ENCODE measurements at places on chromosomes 6 and 20.
A peak's percentile ranks its signal among the peaks of the same experiment; 100 is the strongest.

DNA sequence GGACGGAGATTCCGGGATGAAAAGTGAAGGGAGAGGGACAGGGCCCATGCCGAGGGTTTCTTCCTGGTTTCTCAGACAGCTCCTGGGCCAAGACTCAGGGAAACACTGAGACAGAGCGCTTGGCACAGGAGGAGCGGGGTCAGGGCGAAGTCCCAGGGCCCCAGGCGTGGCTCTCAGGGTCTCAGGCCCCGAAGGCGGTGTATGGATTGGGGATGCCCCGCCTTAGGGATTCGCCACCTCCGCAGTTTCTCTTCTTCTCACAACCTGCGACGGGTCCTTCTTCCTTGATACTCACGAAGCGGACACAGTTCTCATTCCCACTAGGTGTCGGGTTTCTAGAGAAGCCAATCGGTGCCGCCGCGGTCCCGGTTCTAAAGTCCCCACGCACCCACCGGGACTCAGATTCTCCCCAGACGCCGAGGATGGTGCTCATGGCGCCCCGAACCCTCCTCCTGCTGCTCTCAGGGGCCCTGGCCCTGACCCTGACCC lies 55.0 kb upstream of the HLA-A start:
- DNase-seq: peak; percentile 44

DNA sequence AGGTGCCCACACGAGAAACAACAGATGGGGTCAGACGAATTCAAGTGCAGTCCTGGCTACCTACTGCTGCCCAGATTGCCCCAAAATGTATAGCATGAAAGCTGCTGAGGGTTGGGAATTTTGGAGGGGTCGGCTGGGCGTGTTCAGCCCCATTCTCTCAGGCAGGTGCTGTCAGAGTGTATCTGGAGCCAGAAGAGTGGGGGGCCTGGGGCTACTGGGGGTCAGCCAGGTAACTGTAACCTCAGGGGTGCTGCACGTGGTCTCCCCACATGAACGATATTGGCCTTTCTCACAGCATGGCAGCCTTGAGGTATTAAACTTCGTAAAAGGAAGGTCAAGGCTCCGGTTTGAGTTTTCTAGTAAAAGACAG lies 14.6 kb downstream of the SYNDIG1 start:
- no peak for DNase-seq

DNA sequence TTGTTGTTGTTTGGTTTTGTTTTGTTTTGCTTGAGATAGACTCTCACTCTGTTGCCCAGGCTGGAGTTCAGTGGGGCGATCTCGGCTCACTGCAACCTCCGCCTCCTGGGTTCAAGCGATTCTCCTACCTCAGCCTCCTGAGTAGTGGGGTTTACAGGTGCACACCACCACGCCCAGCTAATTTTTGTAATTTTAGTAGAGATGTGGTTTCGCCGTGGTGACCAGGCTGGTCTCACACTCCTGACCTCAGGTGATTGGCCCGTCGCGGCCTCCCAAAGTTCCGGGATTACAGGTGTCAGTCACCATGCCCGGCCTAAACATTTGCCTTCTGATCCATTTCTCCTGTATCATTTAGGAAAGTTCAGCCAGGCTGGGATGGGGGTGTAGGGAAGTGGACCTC lies 17.7 kb downstream of the DUSP22 start:
- no peak for DNase-seq

DNA sequence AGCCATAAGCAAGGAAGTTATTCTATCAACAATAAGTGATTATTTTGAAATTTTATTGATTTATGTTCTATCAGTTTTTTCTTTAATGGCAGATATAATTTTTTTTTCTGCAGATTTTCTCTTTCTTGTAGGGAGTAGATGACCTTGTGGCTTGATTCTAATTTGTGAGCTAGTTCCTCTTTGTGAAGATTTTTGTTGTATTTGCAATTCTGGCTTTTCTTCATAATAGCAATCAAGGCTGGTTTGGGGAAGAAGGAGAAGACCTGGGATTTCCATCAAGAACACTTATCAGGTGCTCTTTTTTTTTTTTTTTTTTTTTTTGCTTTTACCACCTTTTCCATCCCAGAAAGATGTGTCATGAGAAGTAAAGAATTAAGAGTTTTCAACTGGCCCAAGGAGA lies 324.2 kb upstream of the MAN1A1 start:
- DNase-seq: no peak

GRCh38 chr20:3163099-3164042 lies 3.7 kb upstream of the FASTKD5 start:
- no peak for DNase-seq

DNA sequence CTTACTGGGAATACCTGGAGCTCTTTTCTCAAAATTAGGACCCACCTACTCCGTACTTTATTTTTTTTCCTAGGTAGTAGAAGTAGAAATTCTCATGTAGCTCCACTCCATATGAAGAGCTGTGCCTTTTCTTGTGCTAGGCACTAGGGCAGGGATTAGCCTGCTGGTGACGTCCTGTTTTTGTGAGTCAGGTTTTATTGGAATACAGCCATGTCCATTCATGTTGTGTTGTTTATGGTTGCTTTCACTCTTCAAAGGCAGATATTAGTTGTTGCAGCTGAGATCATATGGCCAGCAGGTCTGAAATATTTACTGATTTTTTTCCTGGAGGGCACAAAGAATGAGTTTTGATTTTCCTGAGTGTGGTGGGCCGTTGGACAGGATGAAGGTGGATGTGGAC lies 20.5 kb downstream of the XRN2 start:
- DNase-seq: no peak

- no peak for DNase-seq
Observed at GRCh38 chr6:41779336-41779735, 364 bp downstream of the FRS3 start.

- no peak for DNase-seq
Observed at GRCh38 chr20:32189123-32189410, 18.5 kb downstream of the PLAGL2 start.

DNA sequence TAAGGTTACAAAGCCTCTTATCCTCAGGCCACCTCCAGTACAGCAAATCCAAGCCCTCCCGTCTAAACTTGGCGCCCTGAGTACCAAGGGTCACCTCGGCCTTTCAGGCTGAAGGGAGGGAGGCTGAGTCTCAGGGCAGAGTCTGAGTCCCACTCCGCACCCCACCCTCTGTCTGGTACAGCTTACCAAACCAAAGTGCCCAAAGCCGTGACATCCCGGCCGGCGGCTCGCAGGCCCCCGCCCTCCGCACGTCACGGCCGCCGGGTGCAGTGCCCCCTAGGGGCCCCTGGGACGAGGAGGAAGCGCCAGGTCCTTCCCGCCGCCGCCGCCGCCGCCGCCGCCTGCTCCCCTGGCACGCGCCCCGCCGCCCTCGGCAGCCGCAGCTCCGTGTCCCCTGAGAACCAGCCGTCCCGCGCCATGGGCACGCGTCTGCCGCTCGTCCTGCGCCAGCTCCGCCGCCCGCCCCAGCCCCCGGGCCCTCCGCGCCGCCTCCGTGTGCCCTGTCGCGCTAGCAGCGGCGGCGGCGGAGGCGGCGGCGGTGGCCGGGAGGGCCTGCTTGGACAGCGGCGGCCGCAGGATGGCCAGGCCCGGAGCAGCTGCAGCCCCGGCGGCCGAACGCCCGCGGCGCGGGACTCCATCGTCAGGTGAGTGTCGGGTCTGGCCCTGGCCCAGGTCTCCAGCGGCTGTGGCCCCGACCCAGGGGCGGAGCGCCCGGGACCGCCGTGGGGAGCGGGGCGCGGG lies at the start of gene MTHFD1L:
TSS of gene MTHFD1L (plus strand) at position 297 of the 741 bp plus-strand sequence. CDS start at position 418, 121 bp downstream.
- DNase-seq: peak; percentile 65

DNA sequence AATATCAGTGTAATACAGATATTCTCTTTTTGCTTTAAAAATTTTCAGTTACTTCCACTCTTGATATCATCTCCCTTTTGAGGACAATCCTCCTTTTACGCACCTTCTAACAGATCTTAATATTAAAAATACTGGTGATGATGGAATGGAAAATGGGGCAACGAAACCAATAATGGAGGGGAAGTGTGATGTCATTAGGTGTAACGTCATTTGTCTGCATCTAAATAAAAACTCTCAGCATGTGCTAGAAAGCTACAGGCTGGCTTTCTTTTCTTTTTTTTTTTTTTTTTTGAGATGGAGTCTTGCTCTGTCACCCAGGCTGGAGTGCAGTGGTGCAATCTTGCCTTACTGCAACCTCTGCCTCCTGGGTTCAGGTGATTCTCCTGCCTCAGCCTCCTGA lies 66.5 kb downstream of the IYD start:
- DNase-seq: no peak

DNA sequence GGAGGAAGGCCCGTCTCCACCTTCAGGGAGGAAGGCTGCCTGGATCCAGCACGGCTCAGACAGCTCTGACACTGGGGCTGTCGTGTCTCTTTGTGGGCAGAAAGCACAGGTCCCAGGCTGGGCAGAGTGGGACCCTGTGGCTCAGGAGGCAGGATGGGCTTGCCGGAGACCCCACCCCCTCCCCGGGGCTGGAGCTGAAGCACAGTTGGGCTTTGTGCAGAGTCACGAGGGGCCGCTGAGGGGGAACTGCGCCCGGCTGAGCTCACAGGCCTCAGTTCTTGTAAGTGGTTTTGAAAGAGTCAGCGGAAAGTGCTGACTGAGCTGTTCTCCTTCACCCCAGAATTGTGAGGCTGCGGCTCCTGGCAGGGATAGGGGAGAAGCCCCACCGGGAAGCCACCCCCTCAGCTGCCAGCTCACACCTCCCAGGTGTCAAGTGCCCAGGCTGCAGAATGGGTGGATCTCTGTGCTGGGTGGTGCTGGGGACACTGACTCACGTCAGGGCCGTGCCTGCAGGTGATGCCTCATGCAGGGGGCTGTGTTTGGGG lies 145.5 kb upstream of the RNF24 start:
- no peak for DNase-seq

DNA sequence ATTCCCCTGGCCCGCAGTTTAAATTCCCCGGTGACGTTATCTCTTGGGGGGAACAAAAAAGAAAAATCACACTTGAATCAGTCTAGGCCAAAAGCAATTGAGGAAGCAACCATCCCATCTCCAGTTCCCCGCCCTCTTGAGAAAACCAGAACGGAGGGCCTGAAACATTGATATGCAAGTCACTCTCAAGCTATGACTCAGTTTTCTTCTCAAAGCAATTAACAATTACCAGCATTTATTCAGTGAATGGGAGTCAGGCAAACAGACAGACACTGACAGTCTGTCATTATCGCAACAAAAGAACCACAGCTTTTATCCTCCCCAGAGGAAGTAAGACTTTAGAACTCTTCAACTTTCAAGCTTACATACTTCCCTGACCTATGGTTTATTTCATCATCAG lies 100.9 kb downstream of the OPRM1 start:
- no peak for DNase-seq

DNA sequence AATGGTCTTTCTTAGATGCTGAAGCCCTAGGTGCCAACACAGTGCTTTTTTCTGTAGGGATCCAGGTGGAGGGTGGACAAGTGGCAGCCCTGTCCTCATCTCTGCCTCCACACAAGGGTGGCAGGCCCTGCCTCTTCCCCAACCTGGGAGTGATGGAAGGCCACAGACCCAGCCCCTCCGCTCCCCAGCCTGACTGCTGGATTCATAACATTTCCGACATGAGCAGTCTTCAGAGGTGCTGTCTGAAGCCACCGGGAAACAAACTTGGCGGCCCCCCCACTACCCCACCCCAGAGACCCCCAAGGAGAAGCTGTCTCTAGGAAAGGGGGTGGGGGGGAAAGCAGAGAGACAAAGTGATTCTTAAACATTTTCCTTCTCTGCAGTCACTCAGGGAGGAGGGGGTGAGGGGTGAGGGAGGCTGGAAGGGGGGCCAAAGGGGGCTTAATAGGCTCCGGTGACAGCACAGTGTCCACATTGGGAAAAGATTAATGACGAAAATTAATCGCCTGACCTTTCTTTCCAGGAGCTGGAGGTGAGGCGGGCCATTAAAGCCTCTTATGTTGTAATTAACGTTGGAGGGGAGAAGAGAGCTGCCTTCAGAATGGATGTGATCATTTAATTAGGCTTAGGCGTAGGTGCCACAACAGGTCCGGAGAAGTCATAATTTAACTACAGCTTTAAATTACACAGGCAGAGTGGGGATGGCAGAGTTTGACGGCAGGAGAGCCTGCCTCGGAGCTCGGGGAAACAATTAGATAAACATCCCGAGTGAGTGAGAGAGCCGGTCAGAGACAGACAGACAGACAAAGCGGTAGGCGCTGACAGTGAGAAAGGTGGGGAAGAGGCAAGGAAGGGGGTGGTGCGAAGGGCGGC lies 76.8 kb upstream of the FOXP4 start:
- no peak for DNase-seq

GRCh38 chr6:14272737-14273085 lies 155.1 kb downstream of the CD83 start:
- DNase-seq: no peak

DNA sequence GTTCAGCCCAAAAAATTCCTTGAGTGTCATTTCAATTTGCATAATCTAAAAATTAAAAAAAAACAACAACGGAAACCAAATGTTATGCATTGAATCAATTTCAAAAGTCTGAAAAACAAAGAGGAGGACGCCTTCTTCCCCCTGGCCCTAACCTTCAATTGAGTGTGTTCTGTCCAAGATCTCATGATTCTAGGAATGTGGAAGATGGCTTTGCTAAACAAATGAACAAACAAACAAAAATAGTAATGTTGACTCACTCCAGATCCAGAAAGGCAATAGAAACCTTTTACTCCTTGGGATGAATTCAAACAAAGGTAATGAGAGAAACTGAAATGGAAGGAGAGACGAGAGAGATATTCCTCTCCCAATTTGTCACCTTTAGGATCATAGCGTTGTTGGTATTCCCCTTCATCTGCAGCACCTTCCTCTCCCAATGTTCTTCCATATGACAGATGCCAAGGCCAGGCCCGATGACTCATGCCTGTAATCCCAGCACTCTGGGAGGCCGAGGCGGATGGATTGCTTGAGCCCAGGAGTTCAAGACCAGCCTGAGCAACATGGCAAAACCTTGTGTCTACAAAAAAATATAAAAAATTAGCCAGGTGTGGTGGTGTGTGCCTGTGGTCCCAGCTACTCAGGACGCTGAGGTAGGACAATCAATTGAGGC lies 109.2 kb upstream of the ADGRF1 start:
- no peak for DNase-seq

DNA sequence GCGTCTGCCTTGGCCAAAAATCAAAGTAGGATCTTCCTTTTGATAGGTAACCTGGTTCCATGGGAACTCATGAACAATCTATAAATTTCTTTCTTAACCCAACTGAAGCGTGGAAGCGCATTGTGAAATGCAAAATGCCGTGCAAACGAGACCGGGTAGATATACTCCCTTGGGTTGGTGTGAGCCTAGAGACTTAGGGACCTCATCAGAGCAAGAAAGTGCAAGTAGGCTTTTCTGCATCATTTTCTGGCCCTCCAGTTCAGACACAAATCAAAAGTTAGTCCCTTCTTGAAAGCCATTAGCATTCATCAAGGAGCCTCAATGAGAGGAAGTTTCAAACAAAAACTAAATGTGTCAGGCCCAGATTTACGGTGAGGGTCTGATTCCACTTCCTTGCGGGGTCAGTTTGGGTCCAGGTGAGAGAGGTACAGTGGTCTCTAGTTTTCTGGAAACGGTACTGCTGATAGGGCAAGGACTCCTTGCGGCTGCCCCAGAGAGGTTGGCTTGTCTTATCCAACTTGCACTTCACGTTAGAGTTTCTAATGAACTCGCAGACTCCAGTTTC lies 5.3 kb upstream of the ZNF184 start:
- no peak for DNase-seq

Measured in activated CD4-positive, alpha-beta T cell treated with anti-CD3 and anti-CD28 coated beads, Interleukin-2, amount 50 U/mL, for 1 hour (primary cell).